IMR-90 (cell line): ENCODE measurements at places on chromosomes 5 and 9.

DNA sequence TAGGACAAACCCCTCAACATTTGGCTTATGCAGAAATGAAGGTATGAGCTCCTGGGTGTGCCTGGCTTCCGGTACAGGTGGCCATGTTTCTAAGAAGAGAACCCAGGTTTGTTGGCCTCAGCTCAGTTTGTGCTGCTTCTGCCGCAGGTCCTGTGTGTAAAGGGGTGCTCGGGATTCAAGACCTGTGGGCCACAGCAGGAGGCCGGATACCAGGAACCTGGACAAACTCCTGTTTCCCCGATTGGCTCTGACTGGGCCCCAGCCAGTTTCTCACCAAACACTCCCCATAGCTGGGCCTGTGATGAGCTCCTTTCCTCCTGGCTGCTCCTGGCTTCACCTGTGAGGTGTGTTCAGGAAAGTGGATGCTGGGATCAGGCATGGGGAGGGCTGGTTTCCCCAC lies 271.2 kb upstream of the IRX2 start:
- no peak for DNase-seq
- no peaks in the 10 kb centered on the region for H3K4me1 ChIP-seq
- H3K27ac ChIP-seq, result no peak overlapping the region
- H3K27me3 ChIP-seq, result no peaks in the 10 kb centered on the region
- H3K4me3 ChIP-seq, result no peak overlapping the region

DNA sequence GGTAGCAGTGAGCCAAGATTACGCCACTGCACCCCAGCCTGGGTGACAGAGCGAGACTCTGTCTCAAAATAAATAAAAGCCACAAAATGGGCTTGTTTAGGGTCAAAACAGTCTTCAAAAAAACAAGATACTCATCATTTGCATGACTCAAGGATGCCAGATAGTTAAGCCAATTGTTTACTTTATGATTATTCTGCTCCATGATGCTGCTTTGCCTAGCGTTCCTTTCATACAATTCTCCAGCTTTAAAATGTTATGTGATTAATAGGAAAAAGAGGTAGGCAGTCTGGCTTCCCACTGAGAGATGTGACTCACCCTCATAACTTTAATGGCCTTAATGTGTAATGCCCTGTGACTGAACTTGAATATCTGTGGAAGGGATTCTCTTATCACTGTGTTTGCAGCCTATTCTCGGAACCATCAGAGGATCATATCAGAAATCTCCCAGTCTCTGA lies 364.6 kb upstream of the TRPC7 start:
- no peak overlapping the region for H3K27ac ChIP-seq
- no peak overlapping the region for H3K4me3 ChIP-seq
- no peaks in the 10 kb centered on the region for H3K4me1 ChIP-seq
- no peaks in the 10 kb centered on the region for H3K27me3 ChIP-seq
- H3K36me3 ChIP-seq, result no peaks in the 10 kb centered on the region

DNA sequence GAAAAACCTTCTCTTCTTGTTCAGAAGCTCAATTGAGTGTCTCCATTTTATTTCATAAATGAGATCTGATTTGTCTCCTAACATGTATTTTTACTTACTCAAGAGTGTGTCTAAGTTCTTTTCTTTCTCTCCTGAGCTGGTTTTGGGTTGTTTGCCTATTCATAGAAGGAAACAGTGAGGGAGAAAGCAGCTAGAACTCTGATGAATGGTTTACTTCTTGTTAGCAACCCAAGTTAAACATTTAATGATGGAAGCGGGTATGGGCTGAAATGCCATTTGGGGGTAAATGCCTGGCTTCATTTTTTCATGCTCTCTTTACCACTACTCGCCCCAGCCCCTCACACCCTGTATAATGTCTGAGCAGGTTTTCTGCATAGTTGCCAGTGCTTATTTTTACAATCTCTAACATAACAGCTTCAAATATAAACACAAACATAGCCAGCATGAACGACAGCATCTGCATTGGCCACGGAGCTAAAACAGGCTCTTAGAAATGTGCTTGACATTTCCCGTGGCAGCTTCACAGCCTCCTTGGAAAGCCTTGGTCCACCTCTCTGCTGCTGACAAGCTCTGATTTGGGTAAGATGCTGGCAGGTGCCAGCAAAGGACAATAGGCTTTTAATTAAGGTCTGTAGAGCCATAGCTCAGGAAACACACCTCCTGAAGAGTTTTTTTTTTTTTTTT lies 321.1 kb downstream of the ARHGEF28 start:
- DNase-seq, result no peak
- H3K36me3 ChIP-seq, result no peaks in the 10 kb centered on the region; the same call in 1 of the 2 replicates
- H3K4me1 ChIP-seq, result peaks cover 7% of the 10 kb centered on the region
- no peak overlapping the region for H3K4me3 ChIP-seq

GRCh38 chr9:23784962-23785361 lies 41.1 kb downstream of the ELAVL2 start:
- no peaks in the 10 kb centered on the region for H3K4me1 ChIP-seq
- H3K4me3 ChIP-seq, result no peak overlapping the region
- DNase-seq, result no peak
- no peaks in the 10 kb centered on the region for H3K36me3 ChIP-seq

DNA sequence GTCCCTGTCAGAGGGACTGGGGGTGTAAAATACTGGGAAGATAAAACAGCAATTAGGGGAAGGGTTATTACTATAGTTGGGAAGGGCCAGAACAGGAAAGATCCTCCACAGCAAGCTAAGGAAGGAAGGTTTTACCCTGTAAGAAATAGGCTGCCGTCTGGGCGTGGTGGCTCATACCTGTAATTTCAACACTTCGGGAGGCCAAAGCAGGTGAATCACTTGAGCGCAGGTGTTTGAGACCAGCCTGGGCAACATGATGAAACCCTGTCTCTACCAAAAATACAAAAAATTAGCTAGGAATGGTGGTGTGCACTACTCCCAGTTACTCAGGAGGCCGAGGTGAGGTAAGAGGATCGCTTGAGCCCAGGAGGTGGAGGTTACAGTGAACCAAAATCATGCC lies 165.1 kb upstream of the TLX3 start:
- H3K36me3 ChIP-seq, result no peaks in the 10 kb centered on the region
- H3K4me1 ChIP-seq, result no peaks in the 10 kb centered on the region
- H3K27me3 ChIP-seq, result no peaks in the 10 kb centered on the region
- DNase-seq, result no peak

GRCh38 chr5:52989781-52990527 lies 802 bp downstream of the ITGA2 start:
- H3K36me3 ChIP-seq, result peaks cover 5% of the 10 kb centered on the region; the same call in 1 of the 2 replicates
- peak overlapping the region; percentile 93 for H3K4me3 ChIP-seq
- peaks cover 16% of the 10 kb centered on the region; the same call in 1 of the 2 replicates for H3K4me1 ChIP-seq
- no peaks in the 10 kb centered on the region for H3K27me3 ChIP-seq
- DNase-seq, result peak; percentile 60

DNA sequence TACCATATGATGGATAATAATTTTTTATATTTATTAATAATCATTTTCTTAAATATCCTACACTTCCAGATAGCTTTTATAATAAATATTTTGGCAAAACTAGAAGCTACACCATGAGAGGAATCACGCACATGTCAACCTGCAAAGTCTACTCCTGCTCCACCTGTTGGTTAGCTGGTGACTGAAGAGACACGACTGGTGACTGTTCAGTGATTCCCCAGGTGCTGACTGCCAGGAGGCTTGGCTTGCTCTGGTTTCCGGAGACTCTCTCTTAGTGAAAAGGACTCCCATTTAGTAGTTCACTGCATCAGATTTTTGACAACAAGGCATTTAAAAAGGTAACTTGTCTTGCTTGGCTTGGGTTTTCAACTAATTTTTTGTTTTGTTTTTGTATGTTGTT lies 20.9 kb downstream of the GZMA start:
- no peaks in the 10 kb centered on the region for H3K4me1 ChIP-seq
- H3K27ac ChIP-seq, result no peak overlapping the region
- peaks cover 47% of the 10 kb centered on the region for H3K27me3 ChIP-seq
- DNase-seq, result no peak
- no peak overlapping the region for H3K4me3 ChIP-seq
- H3K36me3 ChIP-seq, result no peaks in the 10 kb centered on the region

DNA sequence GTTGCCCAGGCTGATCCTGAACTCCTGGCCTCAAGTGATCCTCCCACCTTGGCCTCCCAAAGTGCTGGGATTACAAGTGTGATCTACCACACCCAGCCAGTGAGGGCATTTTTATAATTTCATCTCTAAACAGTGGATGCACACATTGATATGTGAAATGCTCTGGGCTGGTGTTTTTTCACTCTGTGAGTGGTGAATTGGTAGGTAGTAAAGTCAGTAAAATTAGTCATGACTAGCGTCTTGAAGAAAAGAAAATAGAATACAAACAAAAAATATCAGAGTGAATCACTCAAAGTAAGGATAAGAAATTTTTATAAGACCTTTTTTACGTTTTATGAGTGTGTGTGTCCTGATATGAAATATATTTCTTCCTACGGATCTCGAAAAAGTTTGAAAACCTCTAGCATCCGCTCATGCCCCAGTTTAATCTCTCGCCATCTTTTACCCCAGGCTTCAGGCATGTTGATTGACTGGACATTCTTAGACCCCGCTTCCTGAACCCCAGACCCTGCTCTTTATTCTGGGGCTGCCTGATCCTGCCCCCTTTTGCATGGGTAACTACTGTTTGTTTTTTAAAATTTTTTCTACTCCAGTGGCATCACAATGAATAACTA lies 14.0 kb downstream of the OSTF1 start:
- H3K27ac ChIP-seq, result no peak overlapping the region
- H3K4me3 ChIP-seq, result no peak overlapping the region
- no peaks in the 10 kb centered on the region for H3K27me3 ChIP-seq
- H3K4me1 ChIP-seq, result peaks cover 4% of the 10 kb centered on the region; the same call in 1 of the 2 replicates

- H3K27me3 ChIP-seq, result no peaks in the 10 kb centered on the region
- no peak overlapping the region for H3K4me3 ChIP-seq
- H3K36me3 ChIP-seq, result no peaks in the 10 kb centered on the region
- DNase-seq, result no peak
- H3K27ac ChIP-seq, result no peak overlapping the region
Measured at GRCh38 chr9:24132244-24132643, 306.2 kb upstream of the ELAVL2 start.

DNA sequence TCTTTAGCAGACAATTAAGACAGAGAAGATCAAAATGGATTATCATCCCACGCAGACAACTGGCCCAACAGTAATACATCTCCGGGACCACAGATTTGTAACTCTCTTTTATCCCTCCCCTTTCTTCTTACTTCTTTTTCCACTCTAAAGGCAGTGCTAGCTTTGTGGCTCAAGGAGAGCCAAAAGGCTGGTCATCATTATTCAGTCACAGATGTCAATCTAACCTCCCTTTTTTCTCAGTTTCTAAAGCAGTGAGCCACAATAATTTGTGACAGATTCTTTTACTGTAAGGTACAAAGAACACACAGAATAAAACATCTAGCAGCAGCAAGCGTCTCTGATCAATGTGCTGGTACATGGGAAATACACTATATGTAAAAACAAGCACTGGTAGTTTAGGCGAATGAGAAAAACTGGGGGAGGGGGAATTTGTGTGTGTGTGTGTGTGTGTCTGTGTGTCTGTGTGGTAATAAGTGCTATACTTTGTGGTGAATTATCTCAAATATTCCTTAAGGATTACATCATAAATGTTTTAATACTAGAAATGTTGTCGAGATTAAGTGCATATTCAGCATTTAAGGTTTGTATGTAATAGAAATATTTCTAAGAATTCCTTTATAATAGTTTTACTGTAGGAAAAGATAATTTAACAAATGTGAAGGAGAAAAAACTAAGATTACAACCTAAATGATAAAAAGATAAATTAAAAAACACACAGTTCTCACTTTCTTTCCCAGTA lies 140.2 kb downstream of the DENND1A start:
- H3K27me3 ChIP-seq, result no peaks in the 10 kb centered on the region
- 0 out of 2 replicates have a peak, but pooled peaks cover 2% of the 10 kb centered on the region for H3K4me1 ChIP-seq
- no peak overlapping the region for H3K4me3 ChIP-seq
- H3K36me3 ChIP-seq, result no peaks in the 10 kb centered on the region
- DNase-seq, result no peak

GRCh38 chr5:31800351-31800750 lies 161.4 kb downstream of the PDZD2 start:
- no peak for DNase-seq
- no peak overlapping the region for H3K27ac ChIP-seq
- no peaks in the 10 kb centered on the region for H3K36me3 ChIP-seq
- peaks cover 33% of the 10 kb centered on the region for H3K27me3 ChIP-seq
- H3K4me1 ChIP-seq, result no peaks in the 10 kb centered on the region

DNA sequence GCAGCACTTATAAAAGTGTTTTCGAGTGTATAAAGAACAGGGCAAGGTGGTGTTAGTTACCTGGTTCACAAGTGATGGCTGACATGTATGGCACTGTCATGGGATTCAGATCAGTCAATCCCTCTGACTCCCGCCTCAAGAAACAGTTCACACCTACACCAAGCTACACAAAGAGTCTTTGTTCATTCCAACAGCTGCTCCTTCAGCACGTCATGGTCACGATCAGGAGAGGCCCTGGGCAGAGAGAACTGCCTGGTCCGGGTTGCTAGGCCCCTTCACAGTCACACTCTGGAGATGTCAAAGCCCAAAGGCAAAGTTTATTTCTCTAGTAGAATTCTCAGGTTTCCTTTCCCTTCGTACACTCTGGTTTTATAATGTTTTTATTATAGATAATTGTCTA lies 426.7 kb downstream of the ZSWIM6 start:
- DNase-seq, result no peak
- no peak overlapping the region for H3K27ac ChIP-seq
- H3K36me3 ChIP-seq, result no peaks in the 10 kb centered on the region
- H3K4me1 ChIP-seq, result no peaks in the 10 kb centered on the region
- H3K4me3 ChIP-seq, result no peak overlapping the region

DNA sequence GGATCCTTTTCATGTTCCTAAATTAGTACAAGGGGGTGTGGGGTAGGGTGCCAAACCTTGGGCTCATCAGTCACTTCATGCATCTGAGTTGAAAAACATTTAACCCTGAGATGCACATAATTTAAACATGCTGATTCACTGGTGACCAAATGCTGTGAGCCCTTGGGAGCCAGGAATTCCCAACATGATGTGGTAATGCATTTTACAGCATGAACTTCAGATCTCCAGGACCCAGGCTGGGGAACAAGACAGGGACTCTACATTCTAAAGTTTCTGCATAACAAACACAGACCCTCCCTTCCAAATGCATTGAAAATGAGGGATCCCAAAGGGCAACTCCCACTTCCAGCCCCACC lies 322.2 kb downstream of the NDUFS4 start:
- H3K27me3 ChIP-seq, result no peaks in the 10 kb centered on the region
- no peaks in the 10 kb centered on the region for H3K36me3 ChIP-seq
- H3K4me3 ChIP-seq, result no peak overlapping the region
- no peak overlapping the region; the same call in 1 of the 2 replicates for H3K27ac ChIP-seq

DNA sequence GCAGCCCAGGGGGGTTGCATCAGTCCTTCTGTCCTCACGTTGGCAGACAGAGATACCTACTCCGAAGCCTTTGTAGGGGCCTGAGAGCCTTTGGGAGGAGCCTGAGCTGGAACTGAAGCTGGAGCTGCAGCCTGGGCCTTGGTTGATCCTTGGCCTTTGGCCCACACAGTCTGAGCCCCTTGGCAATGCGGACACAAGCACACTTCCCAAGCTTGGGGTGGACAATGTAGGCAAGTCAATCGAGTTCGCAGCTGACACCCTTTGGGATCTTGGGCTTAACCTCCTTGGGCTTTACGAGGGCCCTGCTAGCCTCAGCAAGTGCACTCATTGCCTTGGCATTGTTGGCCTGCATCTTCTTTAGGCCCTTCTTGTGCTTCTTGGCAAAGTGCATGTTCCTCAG lies 5.9 kb downstream of the CSNK1A1 start:
- no peaks in the 10 kb centered on the region for H3K27me3 ChIP-seq
- H3K27ac ChIP-seq, result no peak overlapping the region
- no peak for DNase-seq
- peaks cover 13% of the 10 kb centered on the region for H3K4me1 ChIP-seq
- H3K36me3 ChIP-seq, result peaks cover 55% of the 10 kb centered on the region
